ENCODE measurements at places on chromosomes 6 and 20. TPM values are rescaled to one million over a fixed set of nuclear protein-coding genes. Genes with fewer than 3 reads are reported as not detected.

Gene PROKR2
- not detected for total RNA-seq

Gene GZF1
- total RNA-seq, result 5.9 TPM

Gene C6orf118
- total RNA-seq, result not detected

Gene BMP5
- total RNA-seq, result not detected

Gene POLR1H
- total RNA-seq, result 77.1 TPM

Gene MEI4
- not detected for total RNA-seq

Gene TAB2
- 125 TPM for total RNA-seq

Gene SENP6
- 99.4 TPM for total RNA-seq

Gene TMEM200A
- 0.53 TPM for total RNA-seq

- no peaks in the 10 kb centered on the region for H3K4me1 ChIP-seq
- H3K27ac ChIP-seq, result no peak overlapping the region
- no peak overlapping the region for H3K4me3 ChIP-seq
- H3K36me3 ChIP-seq, result no peaks in the 10 kb centered on the region
- no peak for DNase-seq
Observed at GRCh38 chr6:74356391-74356790, 660.4 kb downstream of the CD109 start.

- H3K4me3 ChIP-seq, result no peak overlapping the region
- H3K27ac ChIP-seq, result no peak overlapping the region
- H3K4me1 ChIP-seq, result no peaks in the 10 kb centered on the region
- H3K27me3 ChIP-seq, result no peaks in the 10 kb centered on the region
- no peaks in the 10 kb centered on the region for H3K36me3 ChIP-seq
- DNase-seq, result no peak
Observed at GRCh38 chr6:52505726-52506409, 71.0 kb downstream of the TRAM2 start.

DNA sequence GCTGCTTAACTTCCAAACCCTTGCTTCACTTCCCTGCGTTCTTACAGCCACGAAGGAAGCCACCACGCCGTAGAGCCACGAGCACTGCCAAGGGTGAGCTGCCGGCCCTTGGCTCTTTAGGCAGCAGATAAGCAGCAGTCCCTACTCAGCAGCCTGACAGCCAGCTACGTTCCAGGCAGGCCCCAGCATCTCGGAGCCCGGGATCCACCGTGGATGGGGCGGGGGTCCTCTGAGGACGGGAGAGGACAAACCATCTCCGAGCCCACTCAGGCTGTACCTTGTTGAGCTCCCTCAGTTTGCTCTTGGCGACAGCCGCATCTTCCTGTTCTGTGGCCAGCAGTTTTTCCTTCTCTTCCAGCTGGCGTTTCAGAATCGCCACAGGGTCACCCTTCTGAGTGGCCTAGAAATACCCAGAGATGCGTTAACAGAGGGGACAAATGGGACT is 40.5 kb downstream of the RRBP1 start:
- DNase-seq, result no peak
- H3K4me1 ChIP-seq, result no peaks in the 10 kb centered on the region
- no peaks in the 10 kb centered on the region for H3K27me3 ChIP-seq

DNA sequence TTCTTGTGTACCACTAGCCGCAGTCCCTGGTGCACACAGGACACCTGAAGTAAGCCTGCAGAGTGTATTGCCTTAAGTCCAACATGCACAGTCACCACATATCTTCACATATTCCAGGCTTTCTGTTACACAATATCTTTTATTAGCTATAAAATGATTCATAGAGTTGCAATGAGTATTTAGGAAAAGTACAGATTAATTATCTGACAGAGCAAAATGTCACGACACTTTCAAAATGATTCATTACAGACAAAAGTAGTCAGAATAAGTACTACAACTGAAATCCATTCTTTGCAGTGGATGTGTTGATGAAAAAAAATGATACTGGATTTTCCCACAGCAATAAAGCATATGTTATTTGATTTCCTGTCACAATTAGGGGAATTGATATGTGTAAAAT is 199.5 kb upstream of the ASCC3 start:
- H3K36me3 ChIP-seq, result no peaks in the 10 kb centered on the region
- H3K27me3 ChIP-seq, result no peaks in the 10 kb centered on the region
- no peak overlapping the region for H3K4me3 ChIP-seq
- DNase-seq, result no peak
- no peak overlapping the region for H3K27ac ChIP-seq

DNA sequence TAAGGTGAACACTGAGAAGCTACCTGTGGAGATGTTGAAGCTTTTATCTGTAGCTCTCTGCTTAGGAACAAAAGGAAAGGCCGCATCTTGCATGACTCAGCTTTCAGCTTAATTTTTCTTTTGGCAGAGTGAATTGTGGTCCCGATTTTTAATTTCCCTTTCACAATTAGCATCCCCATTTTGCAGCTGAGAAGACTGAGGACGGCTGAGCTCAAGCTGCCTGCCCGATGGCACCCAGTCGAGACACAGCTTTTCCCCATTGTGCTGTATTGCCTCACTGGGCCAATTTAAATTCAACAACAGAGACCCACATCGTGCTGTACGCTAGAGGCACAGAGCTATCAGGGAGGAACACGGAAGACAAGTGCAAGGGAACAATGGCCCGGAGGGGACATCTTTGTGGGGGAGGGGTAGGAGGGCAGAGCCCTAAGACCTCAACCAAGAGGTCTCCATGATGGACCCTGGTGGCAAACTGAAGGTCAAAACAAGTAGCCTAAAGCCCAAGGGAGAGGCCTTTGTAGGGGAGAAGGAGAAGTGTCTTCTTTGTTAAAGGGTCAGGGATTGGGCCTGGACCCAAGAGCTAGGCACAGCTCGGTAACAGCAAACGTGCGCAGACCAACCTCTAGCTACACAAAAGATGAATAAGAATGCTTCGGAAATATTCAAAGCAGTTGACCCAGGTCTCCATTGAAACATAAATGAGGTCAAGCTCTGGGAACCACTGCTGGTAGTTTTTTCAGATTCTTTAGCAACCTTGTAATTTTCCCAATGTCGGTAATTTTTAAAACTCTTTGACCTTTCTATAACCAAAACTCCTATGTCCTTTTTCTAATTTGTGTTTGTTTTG is 13.3 kb upstream of the QKI start:
- peaks cover 18% of the 10 kb centered on the region for H3K4me1 ChIP-seq
- DNase-seq, result no peak
- H3K27me3 ChIP-seq, result peaks cover 13% of the 10 kb centered on the region
- H3K4me3 ChIP-seq, result no peak overlapping the region
- H3K36me3 ChIP-seq, result no peaks in the 10 kb centered on the region
- H3K27ac ChIP-seq, result no peak overlapping the region

- no peaks in the 10 kb centered on the region for H3K36me3 ChIP-seq
- H3K4me3 ChIP-seq, result peak overlapping the region; percentile 70
- H3K27me3 ChIP-seq, result peaks cover 44% of the 10 kb centered on the region
- H3K4me1 ChIP-seq, result peaks cover 13% of the 10 kb centered on the region
Observed at GRCh38 chr20:59571551-59572314, 32.6 kb upstream of the PHACTR3 start.

DNA sequence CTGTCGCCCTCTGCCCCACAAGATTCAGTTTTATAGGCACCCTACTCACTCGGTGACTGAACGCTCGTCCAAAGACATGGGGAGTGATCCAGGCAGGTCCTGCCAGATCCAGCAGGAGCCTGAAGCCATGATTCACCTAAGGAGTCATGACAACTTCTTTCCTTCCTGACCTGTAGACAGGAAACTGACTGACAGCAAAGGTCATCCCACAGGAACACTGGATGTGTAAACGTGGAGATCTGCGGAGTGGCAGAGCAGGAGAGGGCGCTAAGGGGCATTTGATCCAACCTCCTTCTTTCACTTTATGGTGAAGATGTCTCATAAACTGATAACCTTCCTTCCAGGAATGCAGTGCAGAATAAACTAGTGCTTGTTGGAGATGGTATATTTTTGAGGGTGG is 192.2 kb downstream of the GJA10 start:
- H3K4me3 ChIP-seq, result no peak overlapping the region
- peaks cover 87% of the 10 kb centered on the region for H3K4me1 ChIP-seq
- H3K36me3 ChIP-seq, result peaks cover 1% of the 10 kb centered on the region
- H3K27ac ChIP-seq, result no peak overlapping the region

GRCh38 chr6:134175532-134176263 is 123.3 kb upstream of the SLC2A12 start:
- peak overlapping the region; percentile 99 for H3K4me3 ChIP-seq
- peaks cover 52% of the 10 kb centered on the region for H3K4me1 ChIP-seq
- H3K36me3 ChIP-seq, result peaks cover 23% of the 10 kb centered on the region
- H3K27ac ChIP-seq, result peak overlapping the region; percentile 73
- H3K27me3 ChIP-seq, result peaks cover 6% of the 10 kb centered on the region
- DNase-seq, result peak; percentile 64

- peak overlapping the region; percentile 80 for H3K27ac ChIP-seq
- no peak for DNase-seq
- H3K4me3 ChIP-seq, result peak overlapping the region; percentile 97
Observed at GRCh38 chr6:111481836-111482187, 1.2 kb downstream of the REV3L start.

DNA sequence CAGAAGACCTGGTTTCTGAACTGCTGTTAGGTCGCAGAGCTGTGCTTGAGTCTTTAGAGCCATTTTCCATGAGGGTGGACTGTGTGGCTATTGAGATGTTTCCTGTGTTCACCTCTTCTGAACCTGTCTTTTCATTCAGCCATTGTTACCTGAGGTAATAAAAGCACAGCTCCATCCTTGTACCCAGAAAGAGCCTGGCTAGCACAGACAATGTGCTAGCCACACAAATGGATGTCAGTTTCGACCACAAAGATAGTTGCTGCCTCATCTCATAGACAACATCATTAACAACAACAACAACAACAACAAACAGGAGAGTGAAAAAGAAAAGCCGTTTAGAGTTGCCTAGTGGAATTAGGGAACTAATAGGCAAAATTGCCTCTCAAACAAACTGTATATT is 114.7 kb downstream of the MYO6 start:
- H3K4me1 ChIP-seq, result no peaks in the 10 kb centered on the region
- H3K27ac ChIP-seq, result no peak overlapping the region
- H3K27me3 ChIP-seq, result no peaks in the 10 kb centered on the region
- DNase-seq, result no peak
- no peaks in the 10 kb centered on the region for H3K36me3 ChIP-seq
- H3K4me3 ChIP-seq, result no peak overlapping the region

GRCh38 chr20:8431538-8432434 is 299.7 kb downstream of the PLCB1 start:
- no peak for DNase-seq
- no peaks in the 10 kb centered on the region for H3K36me3 ChIP-seq
- H3K4me3 ChIP-seq, result no peak overlapping the region
- no peak overlapping the region for H3K27ac ChIP-seq
- no peaks in the 10 kb centered on the region for H3K27me3 ChIP-seq

DNA sequence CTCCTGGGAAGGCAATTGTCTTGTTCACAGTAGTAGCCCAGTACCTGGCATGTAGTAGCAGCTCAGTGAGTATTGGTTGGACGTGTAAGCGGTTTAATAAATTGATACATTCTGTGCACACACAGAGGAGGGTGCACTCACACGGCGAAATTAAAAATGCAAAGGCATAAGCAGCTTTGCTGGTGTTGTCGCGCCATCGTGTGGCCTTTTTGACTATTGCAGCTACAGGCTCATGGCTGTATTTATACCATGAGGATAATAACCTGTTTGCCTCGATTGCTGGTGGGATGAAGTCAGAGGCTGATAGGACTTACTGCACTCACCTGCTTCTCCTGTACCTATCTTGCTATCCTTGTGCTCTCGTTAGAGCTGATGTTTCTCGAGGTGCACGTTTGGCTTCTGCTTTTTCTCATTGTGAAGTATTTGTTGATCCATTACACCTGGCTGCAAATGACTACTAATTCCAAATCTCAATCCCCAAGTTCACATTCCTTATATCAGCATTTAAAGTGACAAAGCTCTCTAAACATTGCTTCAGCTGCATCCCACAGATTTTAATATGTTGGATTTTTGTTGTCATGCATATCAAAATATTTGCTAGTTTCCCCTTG is 61.5 kb downstream of the TBXT start:
- no peak overlapping the region for H3K27ac ChIP-seq
- peak overlapping the region; percentile 46 for H3K4me3 ChIP-seq
- H3K36me3 ChIP-seq, result peaks cover 1% of the 10 kb centered on the region
- peak; percentile 73 for DNase-seq
- H3K27me3 ChIP-seq, result peaks cover 27% of the 10 kb centered on the region

DNA sequence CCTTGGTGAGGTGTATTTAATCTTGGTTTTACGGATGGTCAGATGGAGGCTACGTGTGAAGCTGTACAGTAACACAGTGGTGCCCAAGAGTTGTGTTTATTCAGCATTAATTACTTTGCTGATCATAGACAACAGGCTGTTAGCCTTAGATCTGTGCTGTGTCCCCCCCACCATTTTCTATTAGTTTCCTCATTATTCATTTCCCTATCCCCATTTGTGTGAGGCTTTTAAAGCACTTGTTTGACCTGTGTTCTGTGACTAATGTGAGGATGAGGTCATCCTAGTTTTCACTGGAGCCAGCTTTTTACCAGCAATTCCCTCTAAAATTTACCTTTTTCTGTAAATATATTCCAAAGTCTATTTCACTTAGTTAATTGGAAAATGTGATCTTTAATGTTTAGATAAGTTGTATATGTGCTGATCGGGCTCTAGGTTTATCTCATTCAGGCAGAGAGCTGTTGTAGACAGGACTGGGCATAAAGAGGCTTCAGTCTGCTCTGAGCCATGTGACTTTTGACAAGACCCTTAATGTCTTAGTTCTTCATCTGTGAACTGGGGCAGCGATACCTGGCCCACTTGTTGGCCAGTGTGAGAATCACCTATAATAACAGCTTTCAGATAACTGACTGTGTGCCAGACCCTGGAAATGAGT is 8.4 kb downstream of the MAPRE1 start:
- no peaks in the 10 kb centered on the region for H3K27me3 ChIP-seq
- peaks cover 5% of the 10 kb centered on the region for H3K36me3 ChIP-seq
- H3K4me3 ChIP-seq, result no peak overlapping the region

GRCh38 chr20:13396022-13396421 is 174.9 kb downstream of the ISM1 start:
- DNase-seq, result no peak
- H3K4me1 ChIP-seq, result no peaks in the 10 kb centered on the region
- H3K4me3 ChIP-seq, result no peak overlapping the region
- H3K36me3 ChIP-seq, result peaks cover 13% of the 10 kb centered on the region

DNA sequence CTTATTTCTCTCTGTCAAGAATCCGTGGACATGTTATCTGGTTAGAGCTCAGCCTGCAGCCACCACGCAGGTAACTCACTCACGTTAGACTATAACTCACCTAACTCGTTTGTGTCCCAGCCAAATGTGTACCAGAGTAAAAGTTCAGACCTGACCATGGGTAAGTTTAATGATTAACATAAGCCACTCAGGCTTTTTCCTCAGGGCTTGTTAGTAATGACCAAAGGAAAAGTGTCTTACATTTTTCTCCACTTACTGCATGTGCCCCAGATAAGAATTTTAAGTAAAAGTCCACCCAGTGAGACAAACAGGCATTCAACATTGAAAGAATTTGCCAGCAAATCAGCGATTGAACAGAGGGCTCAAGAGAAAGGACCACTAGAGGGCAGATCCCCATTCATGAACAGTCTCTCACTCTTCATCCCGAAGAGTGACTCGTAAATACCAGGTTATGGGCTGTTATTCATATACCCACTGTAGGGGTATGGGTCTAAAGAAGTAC is at the start of gene PKHD1:
Gene PKHD1 (minus strand): TSS at position 116 of the 502 bp plus-strand sequence. CDS start 2,680 bp downstream, outside the sequence.
- no peak for DNase-seq
- peaks cover 21% of the 10 kb centered on the region for H3K27me3 ChIP-seq
- H3K4me1 ChIP-seq, result peaks cover 10% of the 10 kb centered on the region
- no peaks in the 10 kb centered on the region for H3K36me3 ChIP-seq

- no peak overlapping the region for H3K27ac ChIP-seq
- no peak overlapping the region for H3K4me3 ChIP-seq
- DNase-seq, result no peak
- no peaks in the 10 kb centered on the region for H3K36me3 ChIP-seq
- H3K4me1 ChIP-seq, result no peaks in the 10 kb centered on the region
- peaks cover 7% of the 10 kb centered on the region for H3K27me3 ChIP-seq
Observed at GRCh38 chr6:32551410-32551809, 21.3 kb upstream of the HLA-DRB5 start.

Measured in activated T-cell treated with anti-CD3 and anti-CD28 coated beads, Interleukin-2, amount 50 U/mL, for 72 hours (primary cell).